SK-N-SH treated with all-trans-retinoic acid at 6 μM for 48 hours (cell line): ENCODE measurements at places on chromosomes 11 and 22.
A peak's percentile ranks its signal among the peaks of the same experiment; 100 is the strongest.

- ATAC-seq, result no peak
These were observed 274.7 kb downstream of the MN1 start for GRCh38 chr22:27526901-27527300.

DNA sequence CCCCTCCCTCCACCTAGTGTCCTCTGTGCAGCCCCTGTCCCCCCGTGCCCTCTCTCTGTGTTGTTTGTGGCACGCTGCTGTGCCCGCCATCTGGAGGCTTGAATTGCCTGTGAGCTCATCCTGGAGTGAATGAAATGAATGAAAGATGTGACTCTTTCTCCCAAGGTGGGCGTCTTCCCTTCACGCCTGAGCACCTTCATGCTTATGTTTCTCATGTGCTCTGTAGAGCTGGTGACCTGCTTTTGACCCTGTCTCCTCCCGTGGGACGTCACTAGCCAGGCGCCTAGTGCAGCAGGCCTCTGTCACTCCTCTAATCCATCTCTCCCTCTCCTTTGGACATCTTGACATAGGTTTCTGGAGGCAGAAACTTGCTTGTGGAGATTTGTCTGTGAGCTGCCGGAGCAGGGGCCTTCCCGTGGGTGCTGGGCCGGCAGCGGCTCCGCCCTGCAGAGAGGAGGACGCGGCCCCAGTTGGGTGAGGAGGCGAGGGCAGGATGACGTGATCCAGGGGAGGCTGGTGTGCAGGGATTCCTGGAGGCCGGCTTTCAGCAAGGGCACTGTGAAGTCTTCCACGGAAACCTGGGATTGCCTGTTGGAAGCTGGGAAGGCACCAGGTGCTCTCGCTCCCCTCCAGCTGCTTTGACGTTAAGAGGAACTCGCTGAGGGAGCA, 40.6 kb downstream of the MUC6 start:
- ATAC-seq, result no peak

GRCh38 chr11:22711071-22711770, 44.8 kb downstream of the GAS2 start:
- no peak for ATAC-seq

GRCh38 chr11:12121517-12121916, 11.1 kb downstream of the MICAL2 start:
- ATAC-seq, result no peak

DNA sequence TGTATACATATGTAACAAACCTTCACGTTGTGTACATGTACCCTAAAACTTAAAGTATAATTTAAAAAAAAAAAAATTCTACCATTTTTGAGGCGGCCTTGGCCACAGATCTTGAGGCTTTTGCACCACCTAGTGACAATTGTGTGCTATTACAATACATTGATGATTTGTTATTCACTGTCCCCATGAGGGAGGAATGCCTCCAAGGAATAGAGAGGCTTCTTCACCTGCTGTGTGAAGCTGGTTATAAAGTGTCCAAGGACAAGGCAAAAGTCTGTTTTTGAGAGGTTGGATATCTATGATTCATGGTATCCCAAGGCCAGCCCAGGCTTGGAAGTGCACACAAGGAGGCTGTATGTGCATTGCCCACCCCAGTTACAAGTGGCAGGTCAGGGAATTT, 30.7 kb downstream of the SLC22A25 start:
- peak; percentile 59; the same call in 2 of the 3 replicates for ATAC-seq

GRCh38 chr22:42270176-42270509, 310 bp downstream of the TCF20 start:
- peak; percentile 39 for ATAC-seq

GRCh38 chr11:86160541-86161149, 83.9 kb upstream of the EED start:
- ATAC-seq, result peak; percentile 65

GRCh38 chr22:34781681-34782080, 284.3 kb upstream of the ISX start:
- no peak for ATAC-seq

DNA sequence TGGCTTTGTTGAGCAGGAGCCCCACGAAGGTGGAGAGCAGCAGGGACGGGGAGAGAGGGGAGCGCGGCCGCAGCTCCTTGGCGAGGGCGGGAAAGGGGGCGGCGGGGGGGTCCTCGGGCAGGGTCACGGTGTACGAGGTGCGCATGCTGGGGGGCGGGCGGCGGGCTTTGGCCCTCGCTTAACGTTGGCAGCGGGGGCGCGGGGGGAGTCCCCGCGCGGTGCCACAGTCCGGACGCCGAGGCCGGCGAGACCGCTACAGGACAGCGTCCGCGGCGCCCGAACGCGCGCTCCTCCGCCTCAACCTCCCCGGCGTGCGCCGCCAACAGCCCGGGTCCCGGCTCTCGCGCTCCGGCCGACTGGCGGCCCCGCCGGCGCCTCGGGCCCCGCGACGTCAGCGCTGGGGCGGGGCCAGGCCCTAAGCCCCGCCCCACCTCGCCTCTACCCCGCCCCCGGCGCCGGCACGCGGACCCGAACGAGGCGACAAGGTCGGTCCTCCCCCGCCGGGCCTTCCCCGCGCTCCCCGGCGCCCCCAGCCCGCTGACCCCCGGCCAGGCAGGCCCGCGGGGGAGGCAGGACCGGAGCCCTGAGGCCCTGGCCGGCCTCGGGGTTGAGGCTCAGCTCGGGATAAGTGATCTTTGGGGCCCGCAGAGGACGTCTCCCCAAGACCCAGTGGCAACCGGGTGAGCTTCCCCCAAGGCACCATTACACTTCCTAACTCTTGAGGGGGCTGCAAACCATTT, 17.5 kb downstream of the USP2 start:
- peak; percentile 39 for ATAC-seq

DNA sequence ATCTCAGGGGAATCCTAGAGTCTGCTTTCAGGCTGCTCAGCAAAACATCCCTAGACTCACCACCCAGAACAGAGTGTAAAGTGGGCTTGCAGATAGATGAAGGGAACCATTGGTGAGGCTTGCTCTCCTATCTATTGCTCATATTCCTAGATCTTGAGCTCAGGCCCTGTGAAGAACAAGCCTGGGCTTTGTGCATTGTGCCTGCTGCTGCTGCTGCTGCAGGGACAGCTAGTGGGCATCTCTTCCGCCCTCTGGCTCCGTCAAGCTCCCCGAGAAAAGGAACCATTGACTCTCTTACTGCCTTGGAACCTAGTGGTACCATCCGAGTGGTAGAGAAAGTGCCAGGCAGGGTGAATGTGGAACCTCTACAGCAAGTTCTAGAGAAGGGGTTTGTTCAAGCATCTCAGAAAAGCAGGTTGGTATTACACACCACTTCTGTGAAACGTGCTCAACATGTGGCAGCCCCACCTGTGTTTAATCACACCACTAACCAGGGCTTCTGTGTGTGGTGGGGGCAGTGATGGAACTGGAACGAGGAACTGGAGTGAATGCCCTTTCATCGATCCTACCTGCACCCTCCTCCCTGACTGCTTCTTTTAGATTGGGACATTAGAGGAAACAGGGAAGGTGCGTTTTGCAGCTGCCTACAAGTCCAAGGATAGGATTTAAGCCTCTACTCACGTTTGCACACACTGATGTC, 4.4 kb downstream of the BACE1-AS start:
- no peak for ATAC-seq

- no peak for ATAC-seq
These were observed 348.5 kb downstream of the TBC1D22A start for GRCh38 chr22:47110817-47111443.

GRCh38 chr11:75537740-75538139, 12.0 kb upstream of the GDPD5 start:
- ATAC-seq, result no peak

- no peak for ATAC-seq
These were observed 51.1 kb downstream of the TIMP3 start for GRCh38 chr22:32852395-32853251.

GRCh38 chr11:113992459-113993110, 17.7 kb downstream of the HTR3A start:
- no peak for ATAC-seq

GRCh38 chr11:94271885-94272372, 32.5 kb upstream of the IZUMO1R start:
- ATAC-seq, result no peak

DNA sequence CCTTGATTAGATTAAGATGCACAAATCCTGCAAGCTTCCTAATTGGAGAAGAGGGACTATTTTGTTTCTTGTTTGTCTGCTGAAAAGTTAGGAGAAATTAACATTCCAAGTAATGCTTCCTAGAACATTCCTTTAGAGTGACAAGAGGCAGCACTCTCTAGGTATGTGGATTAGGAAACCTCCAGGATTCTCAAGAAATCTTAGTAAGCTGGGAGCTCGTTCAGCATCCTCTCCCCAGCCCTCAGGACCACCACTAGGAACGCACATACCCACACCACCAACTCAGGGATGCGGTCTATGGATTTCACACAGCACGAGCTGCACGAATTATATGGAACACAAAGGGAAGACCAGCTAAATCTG, 52.9 kb downstream of the NCAPD3 start:
- no peak; the same call in 2 of the 3 replicates for ATAC-seq

DNA sequence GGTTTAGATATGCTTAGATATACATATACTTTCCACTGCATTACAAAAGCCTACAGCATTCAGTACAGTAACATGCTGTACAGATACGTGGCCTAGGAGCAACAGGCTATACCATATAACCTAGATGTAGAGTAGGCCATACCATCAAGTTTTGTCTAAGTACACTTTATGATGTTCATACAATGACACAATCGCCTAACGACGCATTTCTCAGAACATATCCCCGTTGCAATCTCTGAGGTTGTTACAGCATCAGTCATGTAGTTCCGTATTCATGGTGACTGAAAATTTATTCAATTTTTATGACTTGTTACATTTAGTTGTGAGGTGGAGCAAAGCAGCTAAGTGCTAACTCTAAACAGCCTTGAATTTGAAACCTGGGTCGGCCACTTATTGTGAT, 6.7 kb downstream of the ZBTB44 start:
- ATAC-seq, result no peak

DNA sequence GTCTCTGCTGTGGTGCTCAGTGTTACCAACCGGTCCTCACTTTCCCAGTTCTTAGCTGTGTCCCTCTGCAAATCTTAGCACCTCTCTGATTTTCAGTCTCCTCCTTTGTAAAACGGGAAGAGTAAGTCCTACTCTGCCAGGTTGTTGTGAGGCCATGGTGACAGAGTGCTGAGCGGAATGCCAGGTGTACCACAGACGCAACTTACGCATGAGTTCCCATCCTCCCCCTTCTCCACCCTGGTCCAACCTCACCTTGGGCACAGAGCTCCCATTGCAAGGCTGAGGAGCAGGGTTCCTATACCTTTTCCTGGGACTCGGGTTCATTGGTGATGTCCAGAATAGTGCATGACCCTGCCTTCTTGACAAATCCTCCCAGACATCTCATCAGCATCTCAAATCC, 7.3 kb upstream of the DDB2 start:
- ATAC-seq, result no peak

GRCh38 chr11:46381819-46382645, 563 bp downstream of the MDK start:
- peak; percentile 28 for ATAC-seq

DNA sequence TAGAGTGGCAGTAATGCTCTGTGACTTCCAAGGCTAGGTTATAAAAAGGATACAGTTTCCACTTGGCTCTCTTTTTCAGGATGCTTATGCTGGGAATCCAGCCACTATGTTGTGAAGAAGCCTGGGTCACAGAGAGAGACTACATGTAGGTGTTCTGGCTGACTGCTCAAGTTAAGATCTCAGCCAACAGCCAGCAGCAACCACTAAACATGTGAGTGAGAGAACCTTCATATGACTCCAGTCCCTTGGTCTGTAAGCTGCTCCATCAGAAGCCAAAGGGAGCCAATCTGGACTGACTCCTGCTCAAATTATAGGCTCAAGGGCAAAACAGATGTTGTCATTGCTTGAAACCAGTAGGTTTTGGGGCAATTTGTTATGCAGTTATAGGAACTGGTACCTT, 162.7 kb downstream of the MAML2 start:
- ATAC-seq, result no peak

- no peak for ATAC-seq
These were observed 14.6 kb downstream of the NAV2 start for GRCh38 chr11:19727246-19727645.

- ATAC-seq, result no peak
These were observed 15.9 kb downstream of the BCR start for GRCh38 chr22:23196165-23196564.

DNA sequence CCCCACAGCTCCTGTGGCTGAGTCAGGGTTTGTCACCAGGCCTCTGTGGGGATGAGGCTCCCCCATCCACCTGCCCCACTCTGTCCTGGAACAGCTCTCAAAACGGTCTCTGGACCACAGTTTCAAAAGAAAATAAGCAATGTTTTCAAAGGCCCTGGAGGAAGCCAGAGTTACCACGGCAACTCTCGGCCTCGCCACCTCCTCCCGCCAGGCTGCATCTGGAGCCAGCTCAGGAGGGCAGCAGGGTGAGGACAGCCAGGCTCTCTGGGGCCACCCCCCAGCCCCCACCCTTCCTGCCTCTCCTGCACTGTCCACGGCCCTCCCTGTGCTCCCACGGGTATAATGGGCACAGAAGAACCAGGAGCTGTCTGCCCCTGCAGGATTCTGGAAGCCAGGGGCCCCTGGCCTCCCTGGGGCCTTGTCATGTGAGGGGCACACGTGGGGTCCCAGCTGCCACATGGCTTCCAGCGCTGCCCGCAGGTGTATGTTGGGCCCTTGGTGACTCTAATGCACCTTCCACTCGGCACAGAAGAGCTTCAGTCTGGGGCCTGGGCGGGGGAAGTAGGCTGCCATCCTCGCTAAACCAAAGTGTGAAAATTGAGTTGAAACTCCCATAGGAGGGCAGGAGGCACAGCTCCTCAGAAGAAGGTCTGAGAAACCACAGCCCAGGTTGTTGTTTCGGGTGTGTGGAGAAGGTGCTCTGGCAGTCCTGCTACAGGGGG, 10.3 kb downstream of the CD81 start:
- peak; percentile 21; the same call in 2 of the 3 replicates for ATAC-seq

DNA sequence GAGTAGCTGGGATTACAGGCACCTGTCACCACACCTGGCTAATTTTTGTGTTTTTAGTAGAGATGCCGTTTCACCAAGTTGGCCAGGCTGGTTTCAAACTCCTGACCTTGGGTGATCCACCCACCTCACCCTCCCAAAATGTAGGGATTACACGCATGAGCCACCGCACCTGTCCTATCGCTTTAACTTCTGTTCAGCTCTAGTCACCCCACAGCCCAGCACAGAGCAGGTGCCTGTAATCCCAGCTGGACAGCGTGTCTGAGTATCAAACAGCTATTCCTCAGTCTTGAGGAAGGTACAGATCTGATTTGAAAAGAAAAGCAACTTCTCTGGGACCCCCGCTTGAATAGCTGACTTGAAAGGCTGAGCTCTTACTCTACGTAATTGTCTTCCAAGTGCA, 149.1 kb downstream of the CTTN start:
- no peak for ATAC-seq

DNA sequence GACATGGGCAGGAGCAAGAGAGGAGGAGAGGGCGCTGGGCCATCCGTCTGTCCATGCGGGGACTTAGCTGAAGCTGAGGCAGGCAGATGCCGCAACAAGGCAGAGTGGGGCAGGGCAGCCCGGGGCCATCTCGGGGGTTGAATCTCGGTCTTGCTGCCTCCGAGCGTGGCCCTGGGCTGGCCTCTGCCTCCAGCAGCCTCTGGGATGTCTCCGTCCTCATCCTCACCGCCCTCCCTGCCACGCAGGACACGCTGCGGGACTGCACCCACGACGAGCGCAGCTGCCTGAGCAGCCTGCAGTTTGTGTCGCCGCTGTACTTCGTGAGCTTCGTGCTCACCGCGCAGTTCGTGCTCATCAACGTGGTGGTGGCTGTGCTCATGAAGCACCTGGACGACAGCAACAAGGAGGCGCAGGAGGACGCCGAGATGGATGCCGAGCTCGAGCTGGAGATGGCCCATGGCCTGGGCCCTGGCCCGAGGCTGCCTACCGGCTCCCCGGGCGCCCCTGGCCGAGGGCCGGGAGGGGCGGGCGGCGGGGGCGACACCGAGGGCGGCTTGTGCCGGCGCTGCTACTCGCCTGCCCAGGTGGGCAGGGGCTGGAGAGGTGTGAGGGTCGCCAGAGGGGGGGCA, 108.4 kb downstream of the CACNA1I start:
- ATAC-seq, result no peak
